ENCODE measurements at places on chromosomes 13 and 19.

DNA sequence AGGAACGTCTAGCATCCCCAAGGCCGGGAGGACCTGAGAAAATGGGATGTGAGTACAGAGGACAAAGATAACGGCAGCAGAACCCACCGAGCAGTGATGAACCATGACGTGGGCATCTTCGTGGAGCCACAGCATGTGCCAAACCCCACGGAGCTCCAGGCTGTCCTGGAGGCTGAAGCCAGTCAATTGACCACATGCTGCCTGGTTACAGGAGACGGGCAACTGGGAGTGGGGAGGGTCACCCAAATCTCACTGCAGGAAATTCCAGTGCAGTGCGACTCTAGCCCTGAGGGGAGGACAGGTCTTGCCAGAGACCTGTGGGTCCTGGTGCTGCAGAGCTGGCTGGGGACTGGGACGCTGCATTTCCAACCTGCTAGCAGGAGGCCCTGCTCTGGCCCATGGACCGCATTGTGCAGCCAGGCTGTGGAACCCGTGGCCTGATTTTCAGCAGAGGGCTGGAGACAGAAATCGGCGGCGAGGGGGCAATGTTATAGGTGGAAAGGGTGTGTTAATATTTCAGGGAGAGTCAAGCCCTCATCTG is 3.2 kb upstream of the GRTP1 start:
- no peak for DNase-seq

DNA sequence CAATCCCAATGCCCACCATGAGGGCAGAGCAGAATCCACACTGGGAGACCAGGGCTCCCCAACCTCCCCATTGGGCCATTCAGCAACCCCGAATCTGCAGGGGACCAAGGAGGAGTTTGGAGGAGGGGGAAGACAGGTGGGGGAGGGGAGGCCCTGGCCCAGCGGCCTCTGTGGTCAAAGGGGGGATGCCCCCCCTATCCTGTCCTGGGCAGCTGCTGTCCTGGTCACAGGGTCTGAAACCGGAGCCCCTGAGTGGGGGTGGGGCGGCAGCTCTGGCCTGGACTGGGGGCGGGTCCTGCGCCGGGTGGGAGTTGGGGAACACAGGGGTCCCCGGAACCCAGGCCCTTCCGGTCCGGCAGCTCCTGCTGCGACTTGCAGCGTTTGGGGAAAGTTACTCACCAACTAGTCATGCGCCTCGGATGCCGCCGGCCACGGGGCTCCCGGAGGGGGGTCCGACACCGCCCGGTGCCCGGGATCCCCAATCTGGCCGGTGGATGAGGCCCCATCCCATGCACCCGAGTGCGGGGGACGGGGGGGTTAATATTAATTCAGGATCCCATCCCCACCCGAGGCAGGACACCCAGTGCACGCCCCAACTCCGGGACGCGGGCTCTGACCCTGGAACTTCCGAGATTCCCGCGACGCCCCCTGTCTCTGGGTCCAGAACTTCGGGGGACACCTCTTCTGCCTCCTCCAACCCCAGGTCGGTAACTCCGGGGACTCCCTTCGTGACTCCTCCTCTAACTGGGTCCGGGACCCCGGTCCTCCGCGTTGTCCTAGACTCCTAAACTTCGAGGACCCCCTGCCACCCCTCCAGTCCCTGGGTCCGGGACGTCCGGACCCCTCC is 872 bp downstream of the HOMER3 start:
- no peak for DNase-seq

DNA sequence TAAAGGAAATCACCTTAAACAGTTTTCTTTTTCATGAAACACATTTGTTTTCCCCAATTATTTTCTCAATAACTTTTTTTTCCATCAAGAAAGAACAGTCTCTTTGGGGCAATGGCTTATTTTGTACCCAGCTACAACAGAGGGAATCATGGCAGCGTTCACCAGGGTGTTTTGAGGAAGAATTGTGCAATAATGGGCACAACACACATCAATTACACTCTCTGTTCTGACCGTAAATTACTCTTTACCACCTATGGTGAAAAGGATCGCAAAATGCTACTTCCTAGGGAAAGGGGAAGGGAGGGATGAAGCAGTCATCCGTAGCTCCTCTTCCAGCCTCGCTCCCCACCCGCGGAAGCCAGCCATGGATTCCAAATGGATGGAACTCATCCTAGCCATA is 38.6 kb downstream of the TMTC4 start:
- DNase-seq, result no peak

- DNase-seq, result no peak
Observed at GRCh38 chr13:93775507-93776108, 549.0 kb downstream of the GPC6 start.

DNA sequence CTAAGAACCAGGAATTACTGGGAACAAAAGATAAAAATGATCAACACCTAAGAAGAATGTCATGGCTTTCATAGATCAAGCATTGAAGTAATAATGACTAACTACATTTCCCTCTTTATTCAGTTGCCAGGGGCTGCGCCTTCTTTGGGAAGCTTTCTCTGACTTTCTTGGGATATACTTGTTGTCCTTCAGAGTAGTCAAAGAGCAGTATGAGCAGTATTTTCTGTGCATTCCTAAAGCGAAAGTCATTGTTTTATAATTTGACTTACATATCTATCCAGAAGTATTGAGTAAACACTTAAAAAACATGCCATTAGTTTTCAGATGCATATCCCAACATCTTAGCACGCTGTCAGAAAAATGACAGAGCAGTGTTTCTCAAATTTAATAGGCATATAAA is 2412.4 kb downstream of the PCDH9 start:
- DNase-seq, result no peak

- DNase-seq, result no peak
Observed at GRCh38 chr13:58953638-58954037, 1210.1 kb downstream of the DIAPH3 start.

DNA sequence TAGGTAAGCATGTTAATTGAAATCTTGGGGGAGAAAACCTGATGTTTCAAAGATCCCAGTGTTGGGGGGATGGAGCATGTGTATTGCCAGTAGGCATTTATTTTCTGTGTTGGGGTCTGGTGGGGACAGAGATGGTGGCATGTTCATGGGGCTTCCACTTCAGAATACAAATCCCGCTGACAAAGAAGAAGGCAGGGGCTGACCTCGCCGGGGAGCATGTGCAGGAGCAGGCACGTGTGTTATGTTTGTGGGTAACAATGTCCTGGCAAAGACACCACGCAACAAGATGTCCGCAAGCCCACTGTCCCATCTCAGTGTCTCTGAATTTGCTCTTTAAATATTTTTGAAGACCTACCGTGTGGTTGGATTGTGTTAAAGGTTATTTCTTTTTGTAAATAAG is 164.5 kb downstream of the TEX29 start:
- no peak for DNase-seq

DNA sequence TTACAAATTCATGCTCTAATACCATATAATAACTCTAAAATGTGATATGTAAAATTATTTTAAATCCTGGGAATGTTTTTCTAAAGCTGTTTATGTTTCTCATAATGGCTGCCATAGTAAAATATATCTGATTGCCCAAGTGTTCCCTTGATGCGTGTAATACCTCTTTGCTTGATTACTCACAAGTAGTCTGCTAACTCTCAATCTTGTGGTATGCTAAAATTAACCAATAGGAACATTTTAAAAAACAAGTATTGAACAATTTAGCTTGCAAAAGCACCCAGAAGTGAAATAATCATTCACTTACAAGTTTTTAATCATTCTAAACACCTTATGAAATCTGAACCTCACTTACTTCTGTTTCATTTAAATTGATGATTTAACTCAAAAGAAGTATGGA is 386.0 kb upstream of the ATXN8OS start:
- DNase-seq, result no peak

DNA sequence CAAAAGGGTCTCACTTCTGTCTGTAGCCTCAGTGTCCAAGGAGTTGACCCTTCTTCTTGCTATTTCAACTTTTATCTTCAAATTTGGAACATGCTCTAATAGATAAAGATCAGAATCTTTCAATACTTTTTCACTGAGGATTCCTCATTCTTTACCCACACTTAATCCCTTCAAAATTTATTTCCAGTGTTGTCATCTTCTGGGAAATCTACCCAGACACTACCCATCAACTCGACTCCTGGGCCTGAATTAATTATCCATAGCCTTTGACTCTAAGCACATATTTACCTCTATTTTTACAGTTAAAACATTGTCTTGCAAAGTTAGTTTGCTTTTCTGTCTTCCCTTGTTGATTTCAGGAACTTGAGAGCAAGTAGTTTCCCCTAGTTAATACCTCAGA is 1022.5 kb downstream of the PCDH9 start:
- no peak for DNase-seq
